ENCODE measurements at places on chromosomes 1 and 21.

GRCh38 chr1:199352351-199352750, 675.2 kb upstream of the NR5A2 start:
- DNase-seq: peak; percentile 32

DNA sequence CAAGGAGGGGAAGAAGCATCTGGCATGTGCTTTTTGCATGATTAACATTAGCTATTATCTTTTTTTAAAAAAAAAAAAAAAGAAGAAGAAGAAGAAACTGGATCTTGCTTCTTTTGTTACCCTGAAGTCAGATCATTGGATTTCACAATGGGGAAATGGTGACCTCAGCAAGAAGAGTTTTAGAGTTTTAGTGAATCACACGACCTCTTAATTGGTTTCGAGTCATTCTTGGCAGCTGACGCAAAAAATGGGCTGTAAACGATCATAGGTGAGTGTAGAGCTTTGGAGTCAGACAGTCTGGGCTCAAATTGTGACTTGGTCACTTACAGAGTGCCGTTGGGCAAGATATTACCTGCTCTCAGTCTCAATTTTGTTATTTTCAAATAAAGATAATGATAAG, 33.3 kb upstream of the PGBD5 start:
- no peak for DNase-seq

- no peak for DNase-seq
These were observed 59.1 kb upstream of the PDC start for GRCh38 chr1:186519982-186520381.

DNA sequence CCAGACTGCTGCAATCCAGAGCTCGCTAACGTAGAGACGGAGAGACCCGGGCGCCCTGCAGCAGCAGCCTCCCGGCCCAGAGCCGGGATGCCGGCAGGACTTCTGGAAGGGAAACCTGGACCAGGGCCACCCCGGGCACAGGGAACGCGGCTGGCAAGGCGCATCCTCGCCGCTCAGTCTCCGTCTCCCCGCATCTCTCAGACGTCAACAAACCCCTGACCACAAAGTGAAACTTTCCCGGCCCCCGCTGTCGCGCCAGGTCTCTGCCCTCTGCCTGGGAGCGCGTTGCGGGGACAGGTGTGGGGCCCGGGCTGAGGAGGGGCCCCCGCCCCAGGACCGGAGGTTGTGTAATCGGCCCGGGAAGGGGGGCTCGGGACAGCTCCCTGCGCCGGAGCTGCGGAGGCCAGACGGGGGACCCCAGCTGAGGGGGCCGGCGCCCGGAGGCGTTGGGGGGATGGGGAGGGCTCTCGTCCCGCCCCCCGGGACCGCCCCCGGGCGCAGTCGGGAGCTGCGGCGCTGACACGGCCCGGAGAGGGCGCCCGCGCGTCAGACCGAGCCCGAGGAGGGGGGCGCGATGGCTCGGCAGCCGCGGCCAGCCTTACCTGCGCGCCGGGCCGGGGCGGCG, 116.6 kb upstream of the HIVEP3 start:
- peak; percentile 83 for DNase-seq

GRCh38 chr1:87024936-87025540, 110.6 kb downstream of the HS2ST1 start:
- DNase-seq: peak; percentile 12

DNA sequence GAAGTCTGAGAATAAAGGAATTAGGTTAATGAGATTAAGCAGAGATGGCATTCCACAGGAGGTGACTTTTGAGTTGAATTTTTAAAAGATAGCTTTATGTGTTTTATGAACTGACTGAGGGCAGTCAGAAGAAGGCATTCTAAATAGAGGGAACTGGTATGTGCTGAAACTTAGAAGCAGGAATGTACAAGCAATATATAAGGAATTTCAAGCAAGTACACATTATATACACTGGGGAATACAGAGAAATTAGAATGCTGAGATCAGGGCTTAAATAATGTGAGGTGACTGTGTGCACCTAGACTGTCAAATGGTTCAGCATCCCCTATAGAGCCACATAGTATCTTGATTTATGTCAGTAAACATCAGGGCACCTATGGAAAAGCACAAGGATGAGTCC, 19.3 kb downstream of the WNT2B start:
- no peak for DNase-seq

GRCh38 chr1:30929135-30929889, 20.8 kb upstream of the SDC3 start:
- peak; percentile 71 for DNase-seq

DNA sequence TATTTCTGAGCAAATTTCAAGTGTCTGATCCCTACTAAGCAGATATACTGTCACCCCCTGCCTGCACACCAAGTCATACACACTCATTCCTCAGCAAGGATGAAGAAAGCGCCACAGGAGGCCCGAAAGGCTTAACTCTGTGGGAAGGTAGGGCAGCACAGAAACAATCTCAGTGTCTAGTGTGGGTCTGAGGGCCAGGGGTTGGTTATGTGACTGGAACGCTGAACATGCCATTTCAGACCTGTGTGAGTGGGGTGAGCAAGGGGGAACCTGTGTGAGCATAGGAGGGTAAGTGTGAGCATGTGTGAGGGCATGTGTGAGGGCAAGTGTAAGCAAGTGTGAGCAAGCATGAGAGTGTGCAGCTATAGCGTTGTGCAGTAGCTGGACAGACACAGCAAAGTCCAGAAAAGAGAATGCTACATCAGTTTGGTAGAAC, 6.2 kb downstream of the ITPKB start:
- DNase-seq: no peak

GRCh38 chr1:158295791-158296190, 6.1 kb downstream of the CD1C start:
- DNase-seq: no peak

GRCh38 chr1:160400646-160401486, 502 bp downstream of the VANGL2 start:
- DNase-seq: peak; percentile 78

GRCh38 chr1:67983867-67984266, 66.6 kb downstream of the DIRAS3 start:
- no peak for DNase-seq

DNA sequence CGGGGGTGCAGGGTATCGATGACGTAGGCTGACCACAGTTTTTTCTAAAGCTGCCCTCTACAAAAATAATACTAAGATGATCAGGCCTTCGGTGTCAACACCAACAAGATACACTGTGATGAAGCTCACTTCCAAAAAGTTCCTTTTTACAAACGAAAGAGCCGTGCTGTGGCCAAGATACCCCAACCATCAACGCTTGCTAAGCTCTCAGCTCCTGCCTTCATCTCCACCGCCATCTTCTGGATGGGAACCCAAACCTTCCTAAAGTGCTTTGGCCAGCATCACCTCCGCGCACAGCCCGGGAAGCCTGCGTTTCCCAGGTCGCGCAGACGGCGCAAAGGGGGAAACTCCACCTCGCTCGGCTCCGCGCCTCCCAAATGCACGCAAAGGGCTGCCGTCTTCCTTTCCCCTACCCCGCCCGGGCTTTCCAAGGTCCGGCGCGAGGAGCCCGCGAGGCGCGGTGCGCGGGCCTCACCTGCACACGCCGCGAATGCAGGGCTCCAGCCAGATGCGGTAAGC, 541 bp downstream of the USP48 start:
- DNase-seq: no peak

DNA sequence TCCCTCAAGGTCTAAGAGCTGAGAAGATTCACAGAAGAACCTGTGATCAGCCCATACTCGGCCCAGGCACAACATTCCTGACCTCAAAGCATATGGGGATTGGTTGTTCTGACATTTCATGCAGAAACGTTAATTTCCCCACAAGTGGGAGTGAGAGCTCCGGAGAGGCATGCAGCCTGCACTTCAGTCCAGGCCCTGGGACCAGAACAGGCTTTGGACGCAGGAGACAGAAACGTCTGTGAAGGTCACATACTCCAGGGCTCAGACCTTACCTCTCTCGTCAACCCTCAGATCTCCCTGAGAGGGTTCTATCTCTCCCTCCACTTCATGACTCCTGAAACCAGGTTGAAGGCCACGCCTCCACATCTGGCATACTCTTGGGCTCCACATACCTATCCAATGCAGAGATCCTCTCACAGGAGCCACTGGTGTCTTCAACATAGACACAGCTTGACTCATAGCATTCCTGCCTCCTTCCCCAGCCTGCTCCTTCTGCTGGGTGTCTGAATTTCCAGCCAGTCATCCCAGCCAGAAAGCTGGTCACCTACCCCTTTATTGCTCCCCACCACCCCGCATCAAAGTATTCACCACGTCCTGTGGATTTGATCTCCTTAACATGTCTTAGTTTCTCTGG, 149.2 kb downstream of the OMA1 start:
- no peak for DNase-seq

GRCh38 chr21:15433091-15433490, 296.7 kb upstream of the USP25 start:
- DNase-seq: peak; percentile 30

- no peak for DNase-seq
These were observed 801 bp upstream of the DDAH1 start for GRCh38 chr1:85465786-85466134.

DNA sequence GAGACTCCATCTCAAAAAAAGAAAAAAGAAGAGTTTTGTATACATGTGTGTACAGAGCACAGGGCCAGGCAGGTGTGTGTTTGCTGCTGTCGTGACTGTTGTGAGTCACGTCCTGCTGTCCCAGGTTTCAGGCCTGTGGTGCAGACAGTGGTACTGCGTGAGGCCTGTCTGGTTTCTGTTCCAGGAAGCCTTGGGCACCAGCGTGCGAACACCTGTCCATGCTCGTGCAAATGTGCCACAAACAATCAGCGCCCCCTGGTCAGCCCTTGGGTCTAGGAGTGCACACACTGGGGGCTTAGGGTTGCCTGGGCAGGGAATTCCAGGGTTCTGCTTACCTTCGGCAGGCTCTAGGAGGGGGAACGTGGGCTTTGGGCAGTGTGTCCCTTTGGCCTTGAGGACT, 16.9 kb downstream of the GPR157 start:
- DNase-seq: no peak

- no peak for DNase-seq
These were observed 10.9 kb downstream of the ADAMTS1 start for GRCh38 chr21:26834181-26834905.

DNA sequence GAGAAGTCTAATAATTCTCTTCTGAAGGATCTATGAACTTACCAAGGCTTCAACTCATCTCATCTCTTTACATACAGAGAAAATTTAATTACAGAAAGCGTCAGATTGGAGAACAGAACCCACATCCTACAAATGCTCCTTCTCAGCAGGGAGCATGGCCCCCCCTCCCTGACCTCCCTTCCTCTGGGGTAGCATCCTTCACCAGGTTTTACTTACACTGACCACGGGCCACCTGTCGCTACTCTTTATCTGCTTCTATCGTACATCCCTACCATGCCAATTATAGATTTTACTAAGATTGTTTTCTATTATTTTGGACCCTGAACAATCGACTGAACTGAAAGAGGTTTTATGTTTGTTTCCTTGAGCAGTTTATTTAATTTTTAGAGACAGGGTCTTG, 25.8 kb downstream of the RIPPLY3 start:
- DNase-seq: no peak

DNA sequence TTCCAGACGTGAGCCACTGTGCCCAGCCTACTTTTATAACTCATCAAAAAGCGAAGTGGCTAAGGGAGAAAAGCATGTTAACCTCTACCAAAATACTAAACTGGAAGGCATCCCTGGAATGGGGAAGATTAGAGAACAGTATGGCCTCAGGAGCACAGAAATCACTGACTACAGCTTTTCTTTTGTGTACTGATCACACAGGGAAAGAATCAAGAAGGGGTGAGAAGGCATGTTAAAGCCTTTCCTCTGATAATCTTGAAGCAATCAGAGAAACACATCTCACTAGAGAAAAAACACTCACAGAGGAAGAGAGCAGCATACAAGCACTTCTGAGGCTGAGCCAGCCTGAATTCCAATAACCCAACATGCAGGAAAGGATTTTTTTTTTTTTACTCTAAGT, 10.7 kb downstream of the PCAT6 start:
- no peak for DNase-seq

- DNase-seq: no peak
These were observed 81.9 kb upstream of the NR5A2 start for GRCh38 chr1:199945591-199945990.

GRCh38 chr1:109257682-109258421, 8.5 kb downstream of the CELSR2 start:
- DNase-seq: peak; percentile 82

GRCh38 chr21:14875704-14876523, 188.9 kb downstream of the NRIP1 start:
- no peak for DNase-seq

GRCh38 chr1:156319664-156320063, 18.4 kb downstream of the CCT3 start:
- no peak for DNase-seq

DNA sequence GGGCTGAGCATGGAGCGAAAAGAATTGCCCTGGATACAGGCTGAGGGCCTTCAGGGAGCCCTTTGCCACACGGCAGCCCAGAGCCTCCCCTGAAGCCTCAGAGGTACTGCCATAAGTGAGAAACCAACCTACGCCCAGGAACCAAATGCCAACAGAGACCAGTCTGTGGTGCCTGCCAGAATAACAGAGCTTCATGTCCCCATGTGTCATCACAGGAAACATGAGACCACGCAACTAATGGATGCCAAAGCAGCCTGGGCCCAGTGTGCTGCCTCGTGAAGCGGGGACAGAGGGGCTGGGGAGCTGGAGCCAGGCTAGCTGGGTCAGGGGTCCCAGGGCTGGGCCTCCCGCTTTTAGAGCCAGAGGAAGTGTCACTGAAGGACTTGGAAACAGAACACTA, 18.7 kb upstream of the STUM start:
- DNase-seq: no peak

GRCh38 chr1:151803164-151803563, 2.1 kb downstream of the LINGO4 start:
- DNase-seq: no peak

DNA sequence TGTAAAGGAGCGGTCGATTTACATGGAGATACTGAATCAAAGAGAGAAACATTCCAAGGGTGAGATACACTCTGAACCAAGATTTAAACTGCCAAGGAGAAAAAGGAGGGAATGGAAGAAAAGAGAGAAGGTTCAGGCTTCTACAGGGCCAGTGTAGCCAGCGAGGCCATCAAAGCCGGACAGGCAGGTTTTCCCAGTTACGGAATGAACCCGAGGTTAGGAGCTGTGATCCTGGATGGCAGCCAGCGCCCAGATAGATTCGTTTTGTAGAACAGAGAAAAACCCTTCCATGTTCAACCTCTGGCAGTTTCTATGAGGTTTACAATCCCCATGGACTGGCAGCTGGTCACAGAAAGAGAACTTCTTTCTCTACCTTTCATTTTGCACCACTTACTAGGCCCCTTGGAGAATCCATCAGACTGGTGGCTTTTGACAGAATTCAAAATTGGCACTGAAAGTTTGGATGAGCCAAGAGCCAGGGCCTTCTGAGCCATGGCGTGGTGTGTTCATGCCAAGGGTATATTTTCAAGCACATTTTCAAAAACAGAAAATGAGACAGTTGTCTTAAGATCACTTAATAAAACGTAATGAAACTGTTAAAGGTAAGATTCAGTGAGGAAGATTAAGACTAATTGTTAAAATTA, 171.5 kb downstream of the RUNX1 start:
- DNase-seq: no peak

GRCh38 chr21:25487046-25487594, 120.2 kb downstream of the MRPL39 start:
- DNase-seq: no peak
